ENCODE measurements at places on chromosomes 2 and 18.

DNA sequence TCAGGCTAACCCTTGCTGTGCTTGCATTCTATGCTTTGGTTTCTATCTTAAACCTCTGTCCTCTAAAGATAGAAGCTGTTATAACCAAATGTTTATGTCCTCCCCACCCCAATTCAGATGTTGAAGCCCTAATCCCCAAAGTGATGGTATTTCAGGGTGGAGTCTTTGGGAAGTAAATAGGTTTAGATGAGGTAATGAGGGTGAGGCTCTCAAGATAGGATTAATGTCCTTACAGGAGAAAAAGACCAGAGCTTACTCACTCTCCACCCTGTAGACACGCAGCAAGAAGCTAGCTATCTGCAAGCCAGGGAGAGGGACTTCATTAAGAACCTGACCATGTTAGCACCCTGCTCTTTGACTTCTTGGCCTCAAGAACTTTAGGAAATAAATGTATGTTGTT is 362.5 kb downstream of the ERBB4 start:
- DNase-seq: no peak

- DNase-seq: no peak
Measured at GRCh38 chr2:235171550-235172031, 219.8 kb downstream of the SH3BP4 start.

GRCh38 chr18:68662754-68663153 is 52.2 kb downstream of the TMX3 start:
- DNase-seq: no peak

- no peak for DNase-seq
Measured at GRCh38 chr2:4673025-4673489, 969.7 kb downstream of the DCDC2C start.

- DNase-seq: peak; percentile 63
Measured at GRCh38 chr2:173964565-173965371, 405 bp downstream of the SP3 start.

DNA sequence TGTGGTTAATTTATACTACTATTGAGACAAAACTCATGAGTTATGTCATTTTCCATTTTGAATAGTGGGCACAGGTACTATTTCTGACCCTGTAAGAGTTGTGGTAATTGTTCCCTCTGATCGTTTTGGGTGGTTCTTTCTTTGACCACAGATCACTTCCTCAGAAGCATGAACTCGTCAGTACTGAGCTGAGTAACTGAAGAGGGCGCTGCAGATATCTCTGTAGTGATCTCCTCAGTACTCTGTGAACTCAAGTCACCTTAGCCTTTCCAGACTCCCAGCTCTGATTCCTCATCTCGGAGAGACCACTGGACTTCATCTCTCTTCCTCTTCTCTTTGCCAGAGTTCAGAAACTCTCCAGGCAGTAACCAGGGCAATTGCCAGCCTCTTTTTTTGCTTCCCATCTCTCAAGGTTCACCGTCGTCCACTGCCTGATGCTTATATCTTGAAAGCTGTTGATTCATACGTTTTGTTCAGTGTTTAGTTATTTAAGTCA is 9.4 kb upstream of the IL1RL1 start:
- no peak for DNase-seq

- DNase-seq: no peak
Measured at GRCh38 chr2:196480653-196481323, 158.7 kb upstream of the CCDC150 start.

DNA sequence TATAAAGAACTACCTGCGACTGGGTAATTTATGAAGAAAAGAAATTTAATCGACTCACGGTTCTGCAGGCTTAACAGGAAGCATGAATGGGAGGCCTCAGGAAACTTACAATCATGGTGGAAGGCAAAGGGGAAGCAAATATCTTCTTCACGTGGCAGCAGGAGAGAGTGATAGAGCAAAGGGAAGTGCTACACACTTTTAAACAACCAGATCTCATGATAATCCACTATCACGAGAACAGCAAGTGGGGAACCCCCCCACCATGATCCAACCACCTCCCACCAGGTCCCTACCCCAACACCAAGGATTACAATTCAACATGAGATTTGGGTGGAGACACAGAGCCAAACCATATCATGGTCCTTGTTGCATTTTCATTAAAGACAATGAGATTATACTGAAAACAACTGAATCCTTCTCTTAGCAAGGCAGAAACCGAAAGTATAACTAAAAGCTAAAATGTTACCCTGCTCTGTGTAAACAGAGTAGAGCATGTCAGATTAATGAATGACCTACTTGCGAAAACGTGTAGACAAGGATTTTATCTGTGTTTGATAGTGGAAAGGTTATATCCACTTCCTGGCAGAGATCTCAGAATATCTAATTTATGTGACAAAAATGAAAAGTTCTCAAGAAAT is 60.1 kb upstream of the RBBP8 start:
- no peak for DNase-seq

GRCh38 chr2:127574656-127575055 is 39.2 kb downstream of the MYO7B start:
- no peak for DNase-seq

- DNase-seq: no peak
Measured at GRCh38 chr2:180507028-180507427, 473.4 kb upstream of the UBE2E3 start.

GRCh38 chr2:74915743-74916142 is 42.7 kb upstream of the POLE4 start:
- no peak for DNase-seq

GRCh38 chr2:48250943-48251342 is 279.0 kb upstream of the STON1 start:
- no peak for DNase-seq

DNA sequence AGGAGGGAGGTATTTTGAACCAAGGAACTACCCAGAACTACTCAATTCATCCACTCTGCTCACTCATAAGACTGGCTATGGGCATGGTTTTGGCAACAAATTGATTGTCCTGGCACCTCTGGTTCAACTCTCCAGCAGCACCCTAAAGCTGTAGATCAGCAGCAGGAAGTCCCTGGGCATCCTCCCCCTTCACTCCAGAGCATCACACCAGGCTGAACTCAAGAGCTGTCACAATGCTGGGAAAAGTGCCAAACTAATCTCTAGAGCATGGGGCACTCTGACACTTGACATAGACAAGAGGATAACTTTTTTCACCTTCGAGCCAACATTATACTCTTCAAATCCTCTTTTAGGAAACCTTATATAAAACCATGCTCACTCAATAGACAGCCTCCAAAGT is 154.1 kb upstream of the RBBP8 start:
- DNase-seq: no peak

GRCh38 chr2:28445448-28446258 is 50.2 kb upstream of the PLB1 start:
- DNase-seq: no peak

DNA sequence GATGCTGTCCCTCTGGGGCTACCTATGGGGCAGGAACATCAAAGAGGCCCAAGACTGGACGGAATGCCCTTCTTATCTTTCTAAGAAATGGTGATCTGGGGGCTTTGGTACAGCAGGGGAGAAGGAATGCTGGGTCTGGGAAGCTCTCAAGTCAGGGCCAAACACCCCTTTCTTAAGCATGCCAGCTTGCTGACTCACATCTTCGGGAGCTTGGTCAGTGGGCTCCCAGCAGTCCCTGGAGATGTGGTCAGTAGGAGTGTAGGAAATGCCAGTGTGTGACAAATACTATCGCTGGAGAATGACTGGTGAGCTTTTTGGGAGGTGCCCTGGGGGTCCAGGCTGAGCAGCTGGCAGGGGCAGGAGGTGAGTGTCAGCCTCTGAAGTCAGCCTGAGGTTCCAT is 105.0 kb upstream of the CDC42EP3 start:
- DNase-seq: no peak

DNA sequence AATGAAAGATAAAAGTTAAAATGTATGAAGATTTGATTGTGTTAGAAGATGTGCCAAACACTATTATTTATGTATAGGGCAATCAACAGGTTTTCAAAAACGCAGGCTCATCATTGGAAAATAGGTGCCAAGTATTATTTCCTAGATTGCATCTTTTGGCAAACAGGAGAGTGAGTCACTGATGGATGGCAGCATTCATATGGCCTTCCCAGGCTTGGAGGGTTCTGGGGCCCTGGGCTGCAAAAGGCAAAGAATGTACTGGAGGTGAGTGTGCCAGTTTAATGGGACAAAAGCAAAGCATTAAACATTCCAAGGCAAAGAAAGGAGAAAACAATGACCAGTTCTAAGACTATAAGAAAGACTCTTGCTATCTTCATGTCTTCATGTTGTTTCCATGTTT is 379.4 kb downstream of the RIT2 start:
- no peak for DNase-seq

DNA sequence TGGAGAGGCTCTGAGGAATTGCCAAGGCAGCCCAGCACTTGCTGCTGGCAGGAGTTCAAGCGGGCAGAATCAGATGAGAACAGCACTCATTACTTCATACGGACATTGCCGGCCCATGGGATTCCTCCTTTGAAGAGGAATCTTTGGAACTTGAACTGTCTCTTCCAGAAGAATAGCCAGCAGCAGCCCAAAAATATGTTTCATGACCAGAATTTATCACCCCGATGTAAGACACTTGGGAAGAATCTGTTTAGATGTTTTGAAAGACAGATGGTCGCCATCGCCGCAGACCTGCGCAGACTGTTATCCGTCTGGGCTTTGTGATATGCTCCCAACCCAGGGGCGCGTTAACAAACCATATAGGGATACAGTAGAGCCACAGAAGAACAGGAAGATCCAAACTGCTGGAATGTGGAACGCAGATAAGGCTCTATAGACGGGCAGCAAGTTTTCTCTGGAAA is 3.7 kb upstream of the ADI1 start:
- DNase-seq: no peak

DNA sequence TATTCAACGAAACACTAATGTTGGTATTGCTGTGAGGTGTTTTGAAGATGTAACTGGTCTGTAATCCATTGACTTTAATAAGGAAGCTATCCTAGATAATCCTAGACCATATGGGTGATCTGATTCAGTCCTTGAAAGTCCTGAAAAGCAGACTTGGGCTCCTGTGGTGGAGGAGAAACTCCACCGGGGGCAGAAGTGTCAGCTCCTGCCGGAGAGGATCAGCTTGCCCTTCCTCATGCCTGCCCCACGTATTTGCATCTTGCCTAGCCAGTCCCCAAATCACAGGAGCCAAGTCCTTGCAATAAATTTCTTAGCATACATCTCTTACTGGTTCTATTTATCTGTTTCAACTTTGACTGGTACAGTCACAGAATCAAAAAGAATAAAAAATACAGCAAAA is 144.2 kb upstream of the DLGAP1 start:
- DNase-seq: no peak

DNA sequence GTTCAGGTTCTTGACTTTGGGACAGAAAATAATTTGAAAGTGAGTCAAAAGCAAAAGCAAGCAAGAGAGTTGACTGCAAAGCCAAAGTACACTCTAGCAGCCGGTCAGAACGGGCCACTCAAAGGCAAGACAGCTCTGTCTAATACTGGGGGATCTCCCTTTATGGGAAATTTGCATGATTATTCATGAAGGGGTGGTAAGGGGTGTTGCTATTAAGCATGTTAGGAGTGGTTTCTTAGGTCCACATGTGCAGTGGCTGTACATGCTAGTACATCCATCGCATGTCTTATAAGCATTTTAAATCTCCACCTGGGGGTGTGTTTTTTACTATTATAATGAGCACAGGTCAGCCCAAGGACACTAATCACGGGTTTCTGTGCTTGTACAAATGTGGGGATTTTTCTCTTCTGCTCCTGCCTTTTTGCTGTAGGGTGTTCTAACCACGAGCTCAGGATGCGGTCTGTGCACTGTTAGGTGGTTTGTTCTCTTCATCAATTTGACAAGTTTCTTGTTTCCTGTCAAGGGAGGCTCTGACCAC is 60.2 kb upstream of the SPP2 start:
- peak; percentile 11 for DNase-seq

DNA sequence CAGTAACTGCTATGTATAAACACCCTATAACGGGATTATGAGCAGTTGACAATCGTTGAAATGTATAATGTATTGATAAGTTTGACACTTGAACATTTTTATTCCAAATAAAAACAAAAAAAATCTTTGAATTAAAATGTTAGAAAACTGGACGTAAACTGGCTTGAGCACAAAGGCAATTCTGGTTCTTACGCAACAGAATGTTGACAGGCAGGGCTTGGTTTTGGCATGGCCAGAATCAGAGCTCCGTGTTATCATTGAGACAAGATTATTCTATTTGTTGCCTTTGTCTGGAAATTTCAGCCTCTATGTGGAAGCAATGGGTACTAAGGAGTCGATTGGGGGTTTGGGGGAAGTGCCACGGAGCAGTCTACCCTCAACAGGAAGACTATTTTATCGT is 1028.6 kb upstream of the ZEB2 start:
- DNase-seq: no peak

DNA sequence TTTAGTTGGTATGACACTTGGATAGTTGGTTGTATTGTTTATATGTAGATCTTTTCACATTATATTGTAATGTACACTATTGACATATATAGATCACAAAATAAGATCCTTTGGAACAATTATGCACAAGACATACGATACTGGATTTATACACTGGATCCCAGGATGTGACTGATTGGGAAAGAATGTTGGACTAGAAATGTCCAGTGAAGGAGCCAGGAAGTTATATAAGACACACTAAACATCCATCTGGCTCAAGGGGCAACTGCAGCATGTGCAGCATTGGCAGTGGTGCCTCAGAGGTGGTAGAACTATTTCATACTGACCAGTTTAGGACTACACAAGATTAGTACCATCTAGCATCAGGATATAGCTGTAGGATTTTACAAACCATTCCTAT is 104.9 kb downstream of the TRABD2A start:
- DNase-seq: no peak

- DNase-seq: no peak
Measured at GRCh38 chr2:109346601-109347228, 217.7 kb downstream of the SH3RF3 start.

DNA sequence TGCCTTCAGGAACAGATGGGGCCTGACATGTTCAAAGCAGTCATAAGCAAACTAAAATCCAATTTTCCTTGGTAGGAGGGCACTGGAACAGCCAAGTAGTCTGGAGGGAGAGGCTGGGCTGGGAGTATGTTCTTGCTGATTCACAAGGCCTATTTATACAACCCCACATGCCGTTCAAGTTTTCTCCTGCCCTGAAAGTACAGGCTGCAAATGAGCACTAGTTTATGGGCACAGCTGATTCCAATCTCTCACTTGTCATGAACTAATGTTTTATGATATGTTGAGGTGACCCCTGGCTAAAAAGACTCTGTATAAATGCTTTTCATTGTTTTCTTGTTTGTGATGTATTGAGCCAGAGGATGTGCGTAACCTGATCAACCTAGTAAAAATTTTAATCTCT is 183.4 kb upstream of the SRD5A2 start:
- no peak for DNase-seq

- DNase-seq: no peak
Measured at GRCh38 chr2:205700331-205701132, 18.2 kb downstream of the NRP2 start.

DNA sequence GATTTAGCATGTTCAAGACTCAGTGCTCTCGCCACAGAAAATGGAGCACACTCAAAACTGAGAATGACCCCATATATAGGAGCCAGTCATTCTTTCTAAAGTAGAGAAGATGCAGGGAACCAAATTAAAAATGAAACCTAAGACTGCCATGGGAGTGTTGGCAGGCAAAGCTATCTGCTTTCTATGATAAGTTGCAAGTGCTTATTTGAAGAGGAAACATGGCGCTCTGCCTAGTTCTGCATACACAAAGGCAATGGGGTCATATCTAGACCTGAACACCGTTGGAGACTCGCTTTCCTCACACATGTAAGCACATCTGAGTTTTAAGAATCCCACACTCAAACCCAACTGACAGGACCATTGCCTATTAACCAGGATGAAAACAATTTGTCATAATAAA is 292.5 kb downstream of the ALK start:
- DNase-seq: no peak

Measured in stimulated activated CD8-positive, alpha-beta memory T cell treated with anti-CD3 and anti-CD28 coated beads, Interleukin-15, amount 100 ng/mL, for 1 hour (primary cell).